ENCODE measurements at places on chromosomes 7 and 10. TPM values are rescaled to one million over a fixed set of nuclear protein-coding genes. Genes with fewer than 3 reads are reported as not detected.

DNA sequence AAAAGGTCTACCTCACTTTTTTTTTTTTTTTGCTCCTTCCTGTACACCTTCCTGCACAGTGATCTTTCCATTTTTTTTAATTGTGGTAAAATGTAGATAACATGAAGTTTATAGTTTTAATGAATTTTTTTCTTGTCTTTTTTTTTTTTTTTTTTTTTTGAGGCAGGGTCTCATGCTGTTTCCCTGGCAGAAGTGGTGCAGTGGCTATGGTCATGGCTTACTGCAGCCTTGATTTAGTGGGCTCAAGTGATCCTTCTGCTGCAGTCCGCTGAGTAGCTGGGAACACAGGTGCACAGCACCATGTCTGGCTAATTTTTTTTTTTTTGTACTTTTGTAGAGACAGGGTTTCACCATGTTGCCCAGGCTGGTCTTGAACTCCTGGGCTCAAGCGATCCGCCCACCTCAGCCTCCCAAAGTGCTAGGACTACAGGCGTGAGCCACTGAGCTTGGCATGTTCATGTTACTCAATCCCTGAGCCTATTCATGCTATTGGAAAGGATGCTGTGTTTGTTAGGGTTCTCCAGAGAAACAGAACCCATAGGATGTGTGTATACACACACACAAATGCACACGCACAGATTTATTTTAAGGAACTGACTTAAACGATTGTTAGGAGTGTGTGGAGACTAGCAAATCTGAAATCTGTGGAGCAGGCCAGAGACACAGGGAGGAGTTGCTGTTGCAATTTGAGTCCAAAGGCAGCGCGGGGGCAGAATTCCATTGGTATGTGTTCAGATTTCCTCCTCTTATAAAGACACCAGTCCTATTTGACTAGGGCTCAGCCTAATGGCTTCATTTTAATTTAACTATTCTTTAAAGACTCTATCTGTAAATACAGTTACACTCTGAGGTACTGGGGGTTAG, 29.1 kb downstream of the GALNT11 start:
- no peak for DNase-seq

DNA sequence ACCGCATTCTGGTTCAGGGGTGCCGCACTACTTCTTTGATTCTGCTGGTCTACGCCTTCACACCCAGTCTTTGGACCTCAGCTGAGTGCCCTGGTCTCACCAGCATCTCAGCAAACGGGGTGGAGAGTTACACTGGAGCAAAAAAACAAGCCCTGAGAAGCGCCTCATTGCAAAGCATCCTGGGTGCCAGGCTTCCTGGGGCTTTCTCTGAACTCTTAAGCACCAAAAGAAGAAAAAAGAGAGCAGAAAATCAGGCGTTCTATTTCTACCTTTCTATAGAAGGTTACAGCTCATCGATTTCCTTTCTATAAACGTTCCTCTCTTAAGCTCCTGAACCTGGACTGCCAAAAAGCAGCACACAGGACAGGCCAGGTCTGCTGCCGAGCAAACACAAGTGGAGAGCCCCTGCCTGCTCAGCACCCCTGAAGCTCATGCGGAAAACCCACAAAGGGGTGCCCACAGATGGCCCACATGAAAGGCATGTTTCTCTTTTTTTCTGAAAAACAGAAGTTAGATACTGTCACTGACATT, 217.9 kb downstream of the SFMBT2 start:
- DNase-seq, result no peak

DNA sequence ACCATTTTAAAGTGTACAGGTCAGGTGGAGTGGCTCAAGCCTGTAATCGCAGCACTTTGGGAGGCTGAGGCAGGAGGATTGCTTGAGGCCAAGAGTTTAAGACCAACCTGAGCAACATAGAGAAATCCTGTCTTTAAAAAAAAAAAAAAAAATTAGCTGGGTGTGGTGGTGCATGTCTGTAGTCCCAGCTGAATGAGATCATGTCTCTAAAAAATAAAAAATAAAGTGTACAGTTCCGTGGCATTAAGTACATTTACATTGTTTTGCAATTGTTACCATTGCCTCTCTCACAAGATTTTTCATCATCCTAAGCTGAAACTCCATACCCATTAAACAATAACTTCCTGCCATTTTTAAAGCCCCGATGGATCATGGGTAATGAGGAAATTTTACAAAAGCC, 20.6 kb downstream of the PLCE1 start:
- DNase-seq, result no peak

DNA sequence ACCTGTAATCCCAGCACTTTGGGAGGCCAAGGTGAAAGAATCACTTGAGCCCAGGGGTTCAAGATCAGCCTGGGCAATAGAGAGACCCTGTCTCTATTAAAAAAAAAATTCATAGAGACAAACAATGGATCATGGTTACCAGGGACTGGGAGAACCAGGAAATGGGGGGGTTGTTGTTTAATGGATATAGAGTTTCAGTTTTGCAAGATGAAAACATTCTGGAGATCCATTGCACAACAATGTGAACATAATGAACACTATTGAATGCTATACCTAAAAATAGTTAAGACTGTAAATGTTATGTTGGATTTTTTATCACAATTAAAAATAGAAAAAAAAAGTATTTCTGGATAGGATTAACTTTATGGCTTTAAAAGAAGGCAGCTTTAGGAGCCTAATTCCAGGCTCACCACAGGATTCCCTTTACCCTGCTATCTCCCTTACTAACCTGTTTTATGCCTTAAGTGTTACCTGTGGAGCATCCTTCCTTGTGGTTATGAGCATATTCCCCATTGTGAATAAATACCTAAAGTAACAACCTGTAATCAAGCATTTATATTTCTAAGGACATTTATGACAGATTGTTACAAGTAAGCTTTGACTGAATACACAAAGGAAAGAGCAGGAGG, 45.1 kb upstream of the SGCE start:
- no peak for DNase-seq

GRCh38 chr10:43781480-43782361, 133.0 kb upstream of the ZNF32 start:
- no peak for DNase-seq

GRCh38 chr7:8363407-8364015, 69.9 kb upstream of the NXPH1 start:
- no peak for DNase-seq

DNA sequence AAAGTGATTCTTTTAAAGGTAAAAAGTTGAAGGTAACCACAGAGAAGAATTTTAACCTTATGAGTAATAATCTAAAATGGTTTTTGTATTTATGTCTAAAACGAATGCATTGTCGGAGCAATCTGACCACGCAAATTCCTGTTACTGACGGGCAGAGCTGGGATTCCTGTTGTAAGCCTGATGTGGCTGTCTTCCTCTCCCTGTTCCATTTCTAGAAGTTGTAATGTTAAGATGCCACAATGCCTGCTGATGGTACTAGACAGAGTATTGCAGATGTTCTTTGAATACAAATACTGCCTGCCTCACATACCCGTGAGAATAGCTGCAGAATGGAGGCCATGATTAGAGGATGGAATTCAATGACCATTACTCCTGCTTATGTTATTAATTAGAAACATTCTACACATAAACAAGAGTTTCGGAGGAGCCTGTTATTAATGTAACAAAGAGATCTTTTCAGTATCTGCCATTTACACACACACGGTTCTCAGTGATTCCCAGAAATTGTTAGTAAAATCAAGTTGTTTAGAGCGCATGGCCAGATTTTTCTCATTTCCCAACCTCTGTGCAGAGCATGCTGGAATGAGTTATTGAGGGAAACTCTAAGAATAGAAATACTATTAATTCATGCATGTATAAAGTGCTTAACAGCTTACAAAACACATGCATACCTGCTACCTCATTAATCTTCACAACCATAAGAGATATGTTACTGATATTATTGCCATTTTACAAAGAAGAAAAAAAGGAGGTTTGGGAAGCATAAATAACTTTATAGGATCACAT, 196.8 kb downstream of the PTN start:
- DNase-seq, result no peak

DNA sequence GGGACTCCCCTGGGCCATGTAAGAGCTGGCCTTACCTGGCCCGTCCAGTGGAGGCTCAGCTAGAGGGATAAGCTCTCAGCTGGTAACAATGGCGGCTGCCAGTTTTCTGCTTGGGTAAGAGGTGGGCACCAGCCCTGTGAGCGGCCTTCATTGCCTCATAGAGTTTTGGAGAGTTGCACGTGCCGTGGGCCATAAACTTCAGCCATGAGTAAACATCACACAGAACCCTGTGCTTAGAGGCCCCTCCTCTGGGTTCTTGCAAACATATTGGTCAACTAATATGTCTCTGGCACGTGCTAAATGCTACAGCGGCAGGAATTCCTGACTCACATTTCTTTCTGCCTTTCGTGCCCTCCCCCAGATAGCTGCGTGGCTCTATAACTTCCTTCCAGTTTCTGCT, 103.9 kb upstream of the LEP start:
- no peak for DNase-seq

DNA sequence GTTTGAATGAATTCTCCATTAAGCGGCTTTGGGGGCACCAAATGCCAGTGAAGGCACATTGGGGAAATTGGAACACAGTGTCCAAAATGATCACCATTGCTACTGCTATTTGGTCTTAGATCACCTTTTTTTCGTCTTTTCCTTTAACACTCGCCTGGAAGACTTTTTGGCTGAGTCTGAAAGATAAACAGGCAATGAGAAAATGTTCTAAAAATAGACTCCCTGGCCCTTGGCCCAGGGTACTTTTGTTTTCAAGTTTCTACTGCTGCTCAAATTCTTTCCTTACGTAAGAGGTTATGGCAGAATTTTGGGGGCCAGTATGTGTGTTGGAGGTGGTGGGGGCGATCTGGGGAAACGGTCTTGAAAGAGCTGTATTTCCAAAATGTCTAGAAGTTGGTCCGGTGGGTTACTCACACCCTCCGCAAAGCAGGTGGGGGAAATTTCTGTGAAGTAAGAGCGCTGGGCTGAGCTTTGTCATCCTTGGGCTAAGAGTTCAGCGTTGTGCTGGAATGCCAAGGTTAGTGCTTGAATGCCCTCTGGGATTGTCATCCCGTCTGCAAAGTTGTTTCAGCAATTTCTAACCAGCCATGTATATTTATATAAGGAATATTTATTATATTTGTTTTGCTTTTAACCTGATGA, 1.3 kb upstream of the ITPRIP start:
- DNase-seq, result no peak

DNA sequence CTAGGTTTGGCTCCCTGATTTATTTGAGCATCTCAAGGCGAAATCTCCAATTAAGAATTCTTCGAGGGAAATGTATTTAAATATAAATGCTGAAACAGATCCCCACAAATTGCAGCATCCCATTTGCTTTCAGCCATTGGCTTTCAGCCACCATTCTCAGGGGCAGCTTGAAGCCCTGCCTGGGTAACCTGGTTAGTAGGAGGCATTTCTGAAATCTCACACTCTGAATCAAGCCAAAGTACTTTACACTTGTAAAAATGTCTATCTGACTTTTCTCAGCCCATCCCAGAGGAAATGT, 49.1 kb downstream of the GCC1 start:
- no peak for DNase-seq

DNA sequence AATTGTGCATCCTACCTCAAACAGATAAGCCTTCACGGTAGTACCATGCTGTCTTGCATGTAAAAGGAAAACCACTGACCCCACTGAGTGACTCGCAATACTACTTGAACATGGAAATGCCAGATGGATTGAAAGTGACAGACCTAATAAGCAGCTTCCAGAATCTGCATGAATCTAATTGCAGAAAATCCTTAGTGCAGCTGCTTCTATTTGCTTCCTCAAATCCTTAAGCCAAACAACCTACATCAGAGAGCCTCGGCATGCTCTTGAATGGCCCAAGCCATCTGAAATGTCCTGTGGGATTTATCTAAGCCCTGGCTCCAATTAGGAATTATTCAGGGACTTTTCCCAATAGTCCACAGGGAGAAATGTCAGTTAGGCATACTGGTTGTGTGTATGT, 509.5 kb upstream of the CELF2 start:
- DNase-seq, result no peak

DNA sequence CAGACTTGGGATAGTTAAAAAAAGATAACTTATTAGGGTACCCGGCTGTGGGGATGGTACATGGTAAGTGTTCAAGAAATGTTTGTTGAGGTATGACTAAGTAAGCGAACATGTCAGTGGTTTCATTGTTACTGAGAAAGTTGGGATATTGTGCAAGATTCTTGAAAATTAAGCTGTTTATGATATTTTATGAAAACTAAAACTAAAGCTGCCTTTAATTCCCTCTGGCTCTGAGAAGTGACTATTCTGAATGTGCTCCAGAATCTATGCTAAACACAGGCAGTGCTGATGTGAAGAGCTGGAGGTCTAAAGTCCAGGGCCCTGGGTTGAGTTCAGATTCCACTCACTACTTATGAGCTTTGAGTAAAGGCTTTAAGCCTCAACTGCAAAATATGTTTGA, 72.9 kb downstream of the AOAH start:
- no peak for DNase-seq

DNA sequence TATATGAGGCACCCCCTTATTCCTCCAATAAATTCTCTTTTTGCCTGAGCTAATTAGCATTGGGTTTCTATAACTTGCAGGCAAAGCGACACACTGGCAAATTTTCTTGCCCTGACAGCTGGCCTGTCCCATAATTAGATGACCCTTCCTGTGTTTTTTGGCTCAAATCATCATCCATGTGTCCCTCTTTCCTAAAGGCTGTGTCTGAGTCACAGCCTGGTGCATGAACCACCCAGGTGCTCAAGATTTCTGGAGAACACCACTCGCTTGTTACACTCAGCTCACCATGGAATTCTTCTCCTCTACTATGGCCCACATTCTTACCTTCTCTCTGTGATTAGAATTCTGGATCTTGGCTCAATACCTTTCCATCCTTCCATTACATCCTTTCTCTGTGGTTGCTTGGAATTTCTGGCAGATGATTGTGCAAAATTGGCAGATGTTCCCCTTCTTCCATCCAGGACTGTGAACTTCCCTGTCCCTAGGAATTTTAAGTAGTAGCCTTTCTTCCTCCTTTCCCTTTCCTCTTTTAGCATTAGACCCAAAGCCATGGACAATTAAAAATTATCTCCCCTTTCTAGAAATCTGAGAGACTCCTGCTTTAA, 116.0 kb upstream of the ANKRD1 start:
- no peak for DNase-seq

DNA sequence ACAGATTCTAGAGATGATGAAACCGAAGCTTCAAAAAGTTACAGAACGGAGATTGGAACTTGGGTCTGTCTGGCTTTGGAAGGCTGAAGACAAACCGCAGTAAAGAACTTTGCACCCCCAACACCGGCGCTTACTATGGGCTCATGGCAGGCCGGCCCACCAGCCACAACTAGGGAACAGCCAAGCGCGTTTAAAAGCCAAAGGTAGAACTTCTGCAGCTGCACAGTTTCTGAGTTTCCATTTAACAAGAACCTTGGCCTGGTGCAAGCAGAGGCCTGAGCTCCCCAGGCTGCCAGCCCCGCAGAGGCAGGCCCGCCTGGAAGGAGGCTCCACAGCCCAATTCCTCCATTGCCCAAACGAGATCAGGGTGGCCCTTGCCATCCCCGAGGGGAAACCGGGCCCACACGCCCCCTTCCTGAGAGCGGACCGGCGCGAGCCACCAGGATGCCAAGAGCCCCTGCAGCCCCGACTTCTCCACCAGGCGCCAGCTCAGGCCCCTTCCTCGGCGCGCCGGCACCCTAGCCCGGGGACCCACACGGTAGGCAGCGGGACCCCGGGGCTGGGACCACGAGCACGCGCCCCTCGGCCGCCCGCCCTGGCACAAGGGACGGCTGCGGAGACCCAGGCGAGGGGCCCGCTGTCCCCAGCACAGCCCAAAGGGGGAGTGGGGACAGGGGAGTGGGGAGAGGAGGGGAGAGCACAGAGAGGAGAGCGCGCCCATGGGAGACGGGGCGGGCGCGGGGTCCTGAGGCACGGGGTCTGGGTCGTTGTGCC, 566 bp downstream of the MAD1L1 start:
- no peak for DNase-seq

The ARHGAP22 gene
- polyA plus RNA-seq, result 1.7 TPM

The PSD gene
- polyA plus RNA-seq, result 9.1 TPM

The UNCX gene
- polyA plus RNA-seq, result 6.5 TPM

The ZNF804B gene
- polyA plus RNA-seq, result 0.46 TPM

The CAV1 gene
- polyA plus RNA-seq, result 32.1 TPM

The KIAA1217 gene
- 73.9 TPM for polyA plus RNA-seq
